Fibroblast of skin of back (primary cell): ENCODE measurements at places on chromosomes 7 and 10.
A peak's percentile ranks its signal among the peaks of the same experiment; 100 is the strongest.

DNA sequence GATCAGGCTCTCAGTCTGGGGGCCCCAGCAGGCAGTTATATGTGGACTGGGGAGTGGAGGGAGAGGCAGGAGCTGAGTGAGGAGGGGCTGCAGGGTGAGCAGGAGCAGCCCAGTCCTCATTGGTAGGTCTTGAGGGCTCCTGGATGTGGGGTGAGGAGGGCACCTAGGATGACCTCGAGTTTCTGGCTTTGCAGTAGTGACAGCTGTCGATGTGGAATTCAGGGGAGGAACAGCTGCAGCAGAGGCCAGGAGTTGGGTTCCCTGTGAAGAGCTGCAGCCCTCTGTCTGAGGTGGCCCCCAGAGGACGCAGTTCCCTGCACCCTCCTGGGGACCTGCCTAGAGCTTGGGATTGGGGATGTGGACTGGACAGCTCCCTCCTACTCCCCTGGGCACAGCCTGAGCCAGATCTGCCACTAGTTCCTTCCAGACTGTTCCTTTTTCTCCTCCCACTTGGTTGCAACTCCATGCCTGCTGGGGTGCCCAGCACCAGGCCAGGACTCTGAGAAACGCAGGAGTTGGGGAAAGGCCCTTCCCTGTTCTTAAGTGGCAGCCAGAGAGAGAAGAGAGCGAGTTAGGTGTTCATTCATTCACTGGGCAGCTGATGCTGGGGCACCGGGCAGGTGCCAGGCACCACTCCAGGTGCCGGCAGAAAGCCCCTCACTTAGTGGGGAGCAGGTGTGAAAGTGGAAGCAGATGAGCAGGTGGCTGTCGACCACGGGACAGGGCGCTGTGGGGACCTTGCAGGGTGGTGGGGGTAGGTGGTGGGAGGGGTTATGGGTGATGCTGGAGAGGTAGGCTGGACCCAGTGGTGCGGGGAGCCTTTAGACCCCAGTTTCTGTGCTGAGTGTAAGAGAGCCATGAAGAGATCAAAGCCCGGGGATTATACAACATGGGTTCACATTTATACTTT, 57.9 kb downstream of the PRF1 start:
- no peak for DNase-seq

GRCh38 chr10:119644994-119645393, 6.2 kb upstream of the BAG3 start:
- no peak for DNase-seq

- DNase-seq, result no peak
Observed at GRCh38 chr10:51934373-51934772, 235.0 kb upstream of the CSTF2T start.

GRCh38 chr10:95767884-95768556, 12.1 kb downstream of the ENTPD1 start:
- no peak for DNase-seq

DNA sequence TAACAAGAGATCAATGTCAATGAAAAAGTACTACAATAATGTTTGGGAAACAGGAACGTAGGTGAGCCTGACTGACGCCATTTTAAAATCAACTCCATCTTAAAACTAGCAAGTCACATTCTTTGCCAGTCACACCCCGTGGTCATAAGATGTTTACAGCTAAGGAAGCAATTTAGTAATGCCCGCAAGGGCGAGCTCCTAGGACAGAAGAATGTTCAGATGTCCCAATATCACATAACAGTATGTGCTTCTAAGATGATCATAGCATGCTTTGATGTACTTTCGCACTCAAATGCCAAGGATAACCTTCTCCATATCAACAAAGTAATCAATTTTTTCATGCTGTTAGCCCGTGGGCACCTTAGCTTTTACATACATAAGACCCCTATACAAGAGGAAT, 113.8 kb upstream of the EGFR start:
- no peak for DNase-seq

GRCh38 chr10:12590675-12591659, 241.6 kb downstream of the CAMK1D start:
- no peak for DNase-seq

DNA sequence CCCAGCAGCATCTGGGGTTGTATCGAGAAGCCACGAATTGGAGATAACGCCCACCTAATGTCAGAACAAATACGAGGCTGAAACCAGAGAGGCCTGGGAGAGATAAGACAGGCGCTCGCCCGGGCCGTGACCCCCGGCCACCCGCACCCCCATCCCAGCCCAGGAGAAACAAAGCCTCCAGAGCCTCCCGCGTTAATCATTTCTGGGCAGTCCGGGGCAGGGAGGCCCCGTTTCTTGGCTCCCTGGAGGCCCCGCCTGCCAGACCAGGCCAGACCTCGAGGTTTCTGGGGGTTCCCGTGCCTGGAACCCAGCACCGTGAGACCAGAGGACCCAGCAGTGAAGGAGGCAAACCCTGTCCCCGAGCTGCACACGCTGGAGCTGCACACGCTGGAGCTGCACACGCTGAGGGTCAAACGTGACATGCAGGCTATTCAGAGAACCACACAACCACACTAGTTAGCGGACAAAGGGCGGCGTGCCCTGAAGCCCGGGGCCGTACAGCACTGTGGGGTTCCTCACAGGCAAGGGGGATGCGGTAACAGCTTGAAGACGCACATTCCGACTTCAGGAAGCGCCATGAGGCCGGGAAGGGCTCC, 53.4 kb downstream of the FOXL3 start:
- DNase-seq, result no peak

DNA sequence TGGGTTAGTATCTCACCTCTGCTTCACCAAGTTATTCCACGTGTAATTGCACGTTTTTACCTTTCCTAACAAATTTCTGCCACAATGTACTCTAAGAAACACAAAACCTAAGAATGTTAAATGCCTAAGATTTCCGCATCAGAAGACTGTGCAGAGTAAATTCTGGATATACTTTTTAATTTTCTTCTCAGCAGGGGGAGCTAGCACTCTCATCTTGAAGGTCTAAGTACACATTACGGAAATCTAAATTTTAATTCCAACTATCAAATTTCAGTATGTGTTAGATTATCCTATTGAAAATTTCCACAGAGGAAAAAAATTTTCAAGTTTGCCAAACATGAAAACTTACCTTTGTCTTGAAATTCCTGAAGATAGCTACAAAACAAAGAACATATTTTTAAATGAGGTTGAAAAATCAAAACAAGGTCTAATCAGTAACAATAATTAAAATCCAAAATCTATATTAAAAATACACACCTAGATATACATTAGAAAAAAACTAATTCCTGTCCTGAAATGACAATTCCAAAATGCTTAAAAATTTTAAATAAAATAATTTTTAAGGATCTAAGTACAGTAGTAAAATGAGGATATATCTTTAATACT, 10.5 kb downstream of the SKAP2 start:
- peak; percentile 28 for DNase-seq

- no peak for DNase-seq
Observed at GRCh38 chr7:5337047-5337446, 54.3 kb downstream of the SLC29A4 start.

DNA sequence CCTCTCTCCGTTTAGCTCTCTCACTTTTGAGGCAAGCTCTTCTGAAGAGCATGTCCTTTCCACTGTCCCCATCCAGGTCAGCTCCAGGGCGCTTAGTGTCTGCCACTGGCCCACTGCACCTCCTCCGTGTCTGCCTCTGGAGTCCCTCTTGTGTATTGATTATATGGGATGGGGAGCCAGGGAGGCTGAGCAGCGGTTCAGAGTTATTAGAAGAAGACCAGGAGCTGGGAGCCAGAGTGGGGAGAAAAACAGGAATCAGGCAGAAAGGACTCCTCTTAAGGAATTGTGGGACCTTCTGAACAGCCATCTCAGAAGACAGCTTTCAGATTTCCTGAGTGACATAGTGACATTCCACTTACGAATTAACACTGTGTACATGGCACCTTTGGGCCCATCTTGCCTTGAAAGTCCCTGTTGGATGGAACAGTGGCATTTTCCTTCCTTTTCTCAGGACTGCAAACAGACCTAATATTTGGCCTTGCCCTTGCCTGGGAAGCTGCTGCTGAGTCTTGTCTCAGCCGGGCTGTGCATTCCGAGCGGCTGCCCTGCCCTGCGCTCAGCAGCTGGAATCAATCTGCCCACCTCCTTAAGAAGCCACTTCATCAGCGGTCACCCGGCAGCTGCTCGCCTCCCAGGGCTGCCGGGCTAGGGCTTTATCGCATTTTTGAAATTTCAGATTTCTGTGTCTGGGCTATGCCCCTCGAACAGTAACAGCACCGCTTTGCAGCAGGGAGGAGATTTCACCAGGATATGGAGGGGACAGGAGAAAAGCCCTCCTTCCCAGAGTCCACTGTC, 81.1 kb upstream of the PRKG1 start:
- DNase-seq, result peak; percentile 86

DNA sequence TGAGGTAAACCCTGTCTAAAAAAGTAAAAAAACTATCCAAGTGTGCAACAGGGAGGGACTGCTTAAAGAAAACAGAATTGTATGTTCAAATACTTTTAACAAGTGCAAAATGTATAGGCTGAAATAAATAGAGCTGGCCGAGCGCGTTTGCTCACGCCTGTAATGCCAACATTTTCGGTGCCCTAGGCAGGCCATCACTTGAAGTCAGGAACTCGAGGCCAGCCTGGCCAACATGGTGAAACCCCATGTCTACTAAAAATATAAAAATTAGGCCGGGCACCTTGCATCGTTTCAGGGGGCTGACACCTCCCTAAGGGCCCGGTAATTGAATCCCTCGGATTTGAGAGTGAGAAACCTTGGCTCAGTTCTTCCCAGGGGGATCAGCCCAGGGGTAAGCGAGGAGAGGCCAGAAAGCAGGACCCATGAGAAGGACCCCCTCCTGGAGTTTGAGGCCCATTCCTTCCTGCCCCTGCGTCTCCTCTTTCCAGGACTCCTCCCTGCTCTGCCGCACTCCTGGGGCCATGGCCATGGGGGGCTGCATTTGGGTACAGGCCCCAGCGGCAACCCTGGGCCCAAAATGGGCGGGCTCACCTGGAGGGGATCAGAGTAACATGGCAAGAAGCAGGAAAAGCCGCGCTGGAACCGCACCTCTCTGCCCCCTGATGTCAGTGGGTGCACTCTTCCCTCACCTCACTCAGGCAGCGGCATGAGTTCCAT, 75.5 kb upstream of the TMEM248 start:
- no peak for DNase-seq

DNA sequence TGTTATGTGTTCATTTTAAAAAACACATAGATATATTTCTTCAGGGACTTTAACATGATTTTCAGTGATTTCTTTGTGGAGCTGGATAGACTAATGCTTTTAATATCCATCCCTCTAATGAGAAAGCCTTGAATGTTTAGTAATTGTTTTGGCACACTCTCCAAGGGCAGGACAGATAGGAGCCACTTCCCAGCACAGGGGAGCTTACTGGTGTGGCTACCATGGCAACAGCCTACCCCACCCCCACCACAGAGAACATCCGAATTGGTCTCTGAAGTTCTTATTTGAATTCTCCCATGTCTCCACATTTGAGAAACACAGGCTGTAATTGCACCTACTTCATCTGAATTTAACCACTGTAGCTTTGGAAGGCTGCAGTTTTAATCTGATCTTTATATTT, 87.7 kb downstream of the PRKG1 start:
- no peak for DNase-seq

GRCh38 chr10:92880233-92880861, 32.0 kb downstream of the EXOC6 start:
- peak; percentile 53 for DNase-seq

- no peak for DNase-seq
Observed at GRCh38 chr7:38040831-38041230, 120.4 kb downstream of the EPDR1 start.

GRCh38 chr10:23630885-23631284, 192.0 kb downstream of the OTUD1 start:
- DNase-seq, result peak; percentile 1

GRCh38 chr7:63067897-63068585, 930.6 kb upstream of the ZNF722 start:
- no peak for DNase-seq

DNA sequence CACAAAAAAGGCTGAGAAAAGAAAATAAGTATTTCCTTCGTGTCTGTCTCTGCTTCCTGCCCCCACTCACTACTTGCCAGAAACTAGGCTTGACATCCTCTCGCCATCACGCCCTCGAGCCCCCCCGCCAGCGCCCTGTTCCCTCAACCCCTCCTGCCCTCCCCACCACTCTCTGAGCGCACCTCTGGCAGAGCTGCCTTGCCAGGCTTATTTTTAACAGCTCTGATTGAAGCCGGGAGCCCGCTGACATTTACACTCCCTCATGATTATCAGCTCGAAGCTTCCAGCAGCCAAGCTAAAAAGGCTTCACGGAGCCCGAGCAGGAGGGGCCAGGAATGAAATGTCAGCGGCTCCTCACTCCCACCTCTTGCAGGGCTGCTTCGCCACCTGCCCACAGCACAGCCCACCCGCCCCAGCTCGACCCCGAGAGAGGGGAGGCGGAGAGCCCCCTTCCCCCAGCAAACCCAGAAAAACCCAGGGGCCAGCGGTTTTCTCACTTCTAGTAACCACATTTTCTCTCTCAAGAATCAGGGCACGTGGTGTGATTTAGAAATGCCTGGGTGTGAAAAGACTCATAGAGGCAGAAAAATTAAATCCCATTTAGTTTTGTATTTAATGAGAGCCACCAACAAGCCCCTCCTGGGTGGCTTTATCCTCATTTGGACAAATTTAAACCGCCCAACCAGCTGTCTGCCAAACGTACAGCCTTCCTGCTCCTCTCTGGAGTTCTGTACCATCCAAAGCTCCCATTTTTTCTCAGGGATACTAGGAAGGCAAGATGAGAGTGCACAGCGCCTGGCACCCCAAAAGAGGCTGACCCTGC, 89.3 kb downstream of the SLIT1 start:
- no peak for DNase-seq

GRCh38 chr7:81929386-81929785, 159.5 kb upstream of the HGF start:
- DNase-seq, result no peak

DNA sequence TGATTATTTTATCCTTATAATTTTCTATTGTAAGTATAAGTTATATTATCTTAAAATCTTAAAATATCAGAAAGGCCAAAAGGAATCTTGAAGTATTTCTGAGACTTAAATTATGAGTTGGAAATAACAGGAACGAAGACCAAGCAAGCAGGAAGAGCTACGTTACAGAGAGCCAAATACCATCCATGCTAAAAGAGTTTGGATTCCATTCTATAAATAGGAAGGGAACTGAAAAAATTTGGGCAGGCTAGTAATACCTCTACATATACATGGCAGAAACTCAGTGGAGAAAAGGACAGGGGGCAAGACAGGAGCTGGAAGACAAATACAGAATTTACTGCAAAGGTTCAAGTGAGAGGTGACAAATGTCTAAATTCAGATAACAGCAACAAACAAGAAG, 16.7 kb downstream of the ITGB1 start:
- DNase-seq, result peak; percentile 54

DNA sequence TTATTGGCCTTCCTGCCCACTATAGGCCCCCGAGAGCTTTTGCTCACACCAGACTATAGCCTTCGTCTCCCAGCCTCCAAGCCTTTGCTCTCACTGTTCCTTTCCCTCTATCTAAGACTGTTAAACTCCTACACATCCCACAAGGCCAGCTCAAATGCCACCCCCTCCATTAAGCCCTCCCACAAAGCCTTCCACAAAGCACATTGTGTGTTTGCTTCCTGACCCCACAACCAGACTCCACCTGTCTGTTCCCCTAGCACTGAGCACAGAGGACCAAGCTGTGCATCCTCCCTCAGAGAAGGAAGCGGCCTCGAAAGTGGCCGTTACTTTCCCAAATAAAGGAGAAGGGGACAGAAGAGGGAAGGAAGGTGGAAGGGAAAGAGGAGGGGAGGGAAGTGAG, 1.3 kb downstream of the LOXL4 start:
- DNase-seq, result no peak
